CD4-positive, alpha-beta T cell treated with Interleukin-4 for 1 hour (primary cell): ENCODE measurements at places on chromosomes 11 and 22.

GRCh38 chr22:19705181-19705934, 8.9 kb upstream of the SEPTIN5 start:
- DNase-seq: no peak

- DNase-seq: no peak
Observed at GRCh38 chr11:32162351-32162750, 71.5 kb downstream of the RCN1 start.

GRCh38 chr11:128731041-128731663, 37.3 kb downstream of the FLI1 start:
- peak; percentile 35 for DNase-seq

GRCh38 chr11:23885801-23886200, 611.1 kb upstream of the LUZP2 start:
- no peak for DNase-seq

- peak; percentile 49 for DNase-seq
Observed at GRCh38 chr22:20550851-20551744, 43.7 kb downstream of the MED15 start.

GRCh38 chr11:66267039-66267378, 1.4 kb upstream of the RAB1B start:
- DNase-seq: no peak

GRCh38 chr22:43391306-43391705, 20.5 kb upstream of the MPPED1 start:
- DNase-seq: no peak

- DNase-seq: no peak
Observed at GRCh38 chr11:69774354-69775162, 583 bp downstream of the FGF4 start.

DNA sequence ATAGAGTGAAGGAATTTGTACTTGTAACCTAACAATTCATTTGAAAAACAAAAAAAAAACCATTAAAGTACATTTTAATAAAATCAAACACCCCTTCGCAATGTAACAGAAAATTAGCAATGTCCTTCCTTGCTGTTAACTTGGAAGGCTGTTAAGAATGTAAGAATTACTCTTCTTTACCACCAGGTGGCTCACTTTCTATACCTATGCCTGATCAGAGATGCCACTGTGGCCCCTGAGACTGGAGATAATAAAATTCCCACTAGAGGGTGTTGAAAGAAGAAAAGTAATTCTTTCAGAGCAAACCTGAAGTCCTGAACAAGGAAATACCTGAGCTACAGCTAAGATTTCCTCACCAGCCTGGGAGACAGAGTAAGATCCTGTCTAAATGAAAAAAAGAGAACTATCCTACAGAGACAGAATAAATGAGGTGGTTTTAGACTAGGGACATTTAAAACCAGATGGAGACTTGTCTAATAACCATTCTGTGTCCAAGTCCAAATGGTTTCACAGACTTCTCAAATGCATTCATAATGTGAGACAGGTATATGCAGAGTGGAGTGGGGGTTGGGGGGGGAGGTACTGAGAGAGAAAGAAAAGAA, 1089.3 kb downstream of the FAM181B start:
- DNase-seq: no peak

GRCh38 chr11:9219115-9219514, 46.0 kb downstream of the DENND5A start:
- no peak for DNase-seq

DNA sequence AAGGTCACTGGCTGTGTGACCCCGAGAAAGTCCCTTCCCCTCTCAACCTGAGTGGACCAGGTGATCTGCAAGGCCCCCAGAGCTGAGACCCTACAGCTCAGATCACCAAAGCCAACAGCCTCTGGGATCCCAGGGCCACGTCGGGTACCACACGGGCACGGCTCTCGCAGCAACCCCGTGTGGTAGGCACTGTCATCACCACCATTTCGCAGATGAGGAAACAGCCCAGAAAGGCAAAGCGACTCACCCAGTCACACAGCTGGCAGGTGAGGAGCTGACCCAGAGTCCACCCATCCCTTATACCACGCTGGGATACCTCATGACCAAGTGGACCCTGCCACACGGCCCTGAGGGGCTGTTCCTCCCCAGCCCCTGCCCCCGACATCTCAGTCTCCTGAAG, 2.8 kb downstream of the ATP5MGL start:
- no peak for DNase-seq

- no peak for DNase-seq
Observed at GRCh38 chr11:91967691-91968045, 256.9 kb upstream of the FAT3 start.

DNA sequence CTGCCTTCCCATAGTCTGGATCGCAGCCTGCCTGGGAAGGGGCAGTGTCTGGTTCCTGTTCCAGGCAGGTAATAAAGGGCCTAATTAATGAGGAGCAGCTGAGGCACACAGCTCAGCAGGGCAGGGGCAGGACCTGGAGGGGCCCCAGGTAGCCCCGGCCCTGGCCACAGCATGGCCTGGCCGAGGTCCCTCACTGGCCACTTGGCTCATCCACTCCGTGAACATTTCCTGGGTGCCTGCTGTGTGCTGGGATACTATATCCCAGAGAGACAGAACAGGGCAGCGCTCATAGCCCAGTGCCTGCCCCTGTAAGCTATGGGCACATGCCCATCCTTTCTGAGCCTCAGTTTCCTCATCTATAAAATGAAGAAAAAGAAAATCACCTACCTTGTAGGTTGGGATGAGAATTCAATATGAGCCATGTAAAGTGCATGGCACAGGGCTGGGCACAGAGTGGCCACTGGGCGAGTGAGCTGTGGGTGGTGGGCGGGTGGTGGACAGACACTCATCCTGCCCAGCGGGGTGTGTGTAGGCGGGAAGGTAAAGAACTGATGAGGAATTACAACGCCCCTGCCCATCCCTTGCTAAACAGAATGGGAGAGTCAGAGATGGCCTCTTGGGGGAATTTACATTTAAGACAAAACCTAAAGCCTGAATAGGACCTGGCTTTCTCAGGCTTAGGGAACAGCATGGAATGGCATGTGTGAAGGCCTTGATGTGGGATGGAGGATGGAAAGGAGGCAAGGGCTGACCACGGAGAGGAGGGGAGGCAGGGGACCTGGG, 9.2 kb downstream of the MYRF start:
- no peak for DNase-seq

DNA sequence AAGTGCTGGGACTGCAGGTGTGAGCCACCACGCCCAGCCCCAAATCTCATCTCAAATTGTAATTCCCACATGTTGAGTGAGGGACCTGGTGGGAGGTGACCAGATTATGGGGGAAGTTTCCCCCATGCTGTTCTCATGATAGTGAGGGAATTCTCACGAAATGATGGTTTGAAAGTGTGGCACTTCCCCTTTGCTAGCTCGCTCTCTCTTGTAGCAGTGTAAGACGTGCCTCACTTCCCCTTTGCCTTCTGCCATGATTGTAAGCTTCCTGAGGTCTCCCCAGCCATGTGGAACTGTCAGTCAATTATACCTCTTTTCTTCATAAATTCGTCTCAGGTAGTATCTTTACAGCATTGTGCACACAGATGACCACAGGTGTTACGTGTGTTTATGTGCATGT, 357.8 kb downstream of the CADM1 start:
- DNase-seq: no peak

DNA sequence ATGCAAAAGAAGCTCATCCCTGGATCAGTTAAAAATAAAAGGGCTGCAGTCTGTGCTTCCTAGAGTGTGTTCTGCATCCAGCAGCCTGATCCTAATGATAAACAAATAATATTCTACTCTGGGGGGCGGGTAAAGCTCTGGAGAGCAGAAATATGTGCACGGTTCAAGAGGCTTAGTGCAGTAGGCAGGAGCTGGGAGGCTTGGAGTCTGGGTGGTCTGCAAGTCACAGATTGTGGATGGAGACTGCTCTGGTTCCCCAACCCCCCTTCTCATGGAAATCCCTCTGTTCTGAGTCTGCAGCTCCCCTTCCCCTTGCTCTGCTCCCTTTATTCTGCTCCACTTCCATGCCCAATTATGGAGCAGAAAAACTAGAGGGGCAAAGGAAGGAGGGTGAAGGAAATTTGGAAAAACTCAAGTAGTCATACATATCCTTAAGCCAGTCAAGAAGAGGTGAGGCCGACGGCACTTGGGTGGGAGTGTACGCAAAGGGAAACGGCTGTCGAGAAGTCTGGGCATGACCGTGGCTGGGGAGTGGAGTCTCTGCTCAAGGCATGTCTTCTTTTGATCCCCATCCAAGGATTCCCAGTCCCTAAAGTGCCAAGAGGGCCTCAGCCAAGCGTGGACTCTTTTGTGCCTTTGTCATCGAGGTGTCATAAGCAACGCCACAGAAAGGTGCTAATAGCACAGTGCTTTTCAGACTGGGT, 16.3 kb upstream of the CLMP start:
- DNase-seq: no peak

- peak; percentile 20 for DNase-seq
Observed at GRCh38 chr11:112321501-112322172, 61.0 kb upstream of the PLET1 start.

DNA sequence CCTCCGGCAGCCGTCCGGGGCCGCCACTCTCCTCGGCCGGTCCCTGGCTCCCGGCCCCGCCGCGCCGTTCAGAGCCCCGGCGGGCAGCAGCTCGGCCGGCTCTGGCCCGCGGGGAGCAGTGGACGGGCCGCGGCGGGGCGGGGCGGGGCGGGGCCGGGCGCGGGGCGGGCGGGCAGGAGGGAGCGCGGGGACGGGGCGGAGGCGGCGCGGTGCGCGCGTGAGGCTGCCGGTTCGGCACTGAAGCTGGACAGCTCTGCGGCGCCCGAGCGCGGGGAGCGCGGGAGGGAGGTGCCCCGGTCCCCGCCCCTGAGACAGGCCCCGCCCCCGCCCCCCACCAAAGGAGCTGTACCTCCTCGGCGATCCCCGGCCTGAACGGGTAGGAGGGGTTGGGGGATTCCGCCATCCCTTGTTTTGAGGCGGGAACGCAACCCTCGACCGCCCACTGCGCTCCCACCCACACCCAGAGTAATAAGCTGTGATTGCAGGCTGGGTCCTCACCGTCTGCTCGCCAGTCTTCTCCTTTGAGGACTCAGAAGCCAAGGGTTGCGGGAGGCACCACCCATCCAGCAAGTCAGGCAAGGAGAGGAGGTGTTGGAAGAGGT, at the start of gene DRD2:
TSS of gene DRD2 (minus strand) at position 239 of the 602 bp plus-strand sequence. CDS start 50,747 bp downstream, outside the sequence.
- no peak for DNase-seq

GRCh38 chr22:29972121-29972520, 89.1 kb downstream of the MTMR3 start:
- no peak for DNase-seq

DNA sequence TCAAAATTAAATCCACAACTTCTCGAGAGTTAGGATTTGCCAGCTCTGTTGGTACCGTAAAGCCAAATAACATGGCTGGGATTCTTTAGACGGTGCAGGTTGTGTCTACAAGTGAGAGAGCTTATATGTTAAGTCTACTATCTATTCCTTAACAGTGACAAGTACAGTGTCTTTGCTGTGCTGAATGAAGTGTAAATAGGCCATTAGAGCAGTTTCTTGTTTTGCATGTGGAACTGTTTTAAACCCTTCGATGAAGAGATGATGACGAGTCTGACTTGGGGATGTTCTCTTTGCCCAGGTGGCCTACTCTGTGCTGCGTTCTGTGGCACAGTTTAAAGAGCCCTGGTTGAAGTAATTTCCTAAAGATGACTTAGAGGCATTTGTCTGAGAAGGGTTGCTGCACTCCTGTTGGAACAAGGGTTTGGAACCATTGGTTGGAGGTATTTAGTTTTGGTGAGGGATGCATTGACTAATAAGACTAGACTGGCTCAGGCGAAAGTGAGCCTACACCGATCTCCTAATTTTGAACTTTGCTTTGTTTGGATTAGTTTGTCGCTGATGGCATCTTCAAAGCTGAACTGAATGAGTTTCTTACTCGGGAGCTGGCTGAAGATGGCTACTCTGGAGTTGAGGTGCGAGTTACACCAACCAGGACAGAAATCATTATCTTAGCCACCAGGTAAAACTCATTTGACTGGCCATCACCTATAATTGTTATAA, 988 bp downstream of the RPS3 start:
- no peak for DNase-seq

GRCh38 chr11:106828976-106829375, 189.3 kb downstream of the GUCY1A2 start:
- no peak for DNase-seq

DNA sequence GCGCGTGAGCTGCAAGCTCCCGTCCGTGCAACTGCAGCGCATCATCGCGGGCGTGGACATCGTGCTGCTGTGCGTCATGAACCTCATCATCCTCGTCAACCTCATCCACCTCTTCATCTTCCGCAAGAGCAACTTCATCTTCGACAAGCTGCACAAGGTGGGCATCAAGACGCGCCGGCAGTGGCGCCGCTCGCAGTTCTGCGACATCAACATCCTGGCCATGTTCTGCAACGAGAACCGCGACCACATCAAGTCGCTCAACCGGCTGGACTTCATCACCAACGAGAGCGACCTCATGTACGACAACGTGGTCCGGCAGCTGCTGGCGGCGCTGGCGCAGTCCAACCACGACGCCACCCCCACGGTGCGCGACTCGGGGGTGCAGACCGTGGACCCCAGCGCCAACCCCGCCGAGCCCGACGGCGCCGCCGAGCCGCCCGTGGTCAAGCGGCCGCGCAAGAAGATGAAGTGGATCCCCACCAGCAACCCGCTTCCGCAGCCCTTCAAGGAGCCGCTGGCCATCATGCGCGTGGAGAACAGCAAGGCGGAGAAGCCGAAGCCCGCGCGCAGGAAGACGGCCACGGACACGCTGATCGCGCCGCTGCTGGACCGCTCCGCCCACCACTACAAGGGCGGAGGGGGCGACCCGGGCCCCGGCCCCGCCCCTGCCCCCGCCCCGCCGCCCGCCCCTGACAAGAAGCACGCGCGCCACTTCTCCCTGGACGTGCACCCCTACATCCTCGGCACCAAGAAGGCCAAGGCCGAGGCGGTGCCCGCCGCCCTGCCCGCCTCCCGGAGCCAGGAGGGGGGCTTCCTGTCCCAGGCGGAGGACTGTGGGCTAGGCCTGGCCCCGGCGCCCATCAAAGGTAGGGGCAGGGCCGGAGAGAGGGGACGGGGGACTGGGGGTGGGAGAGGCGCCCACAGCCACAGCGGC, 7.3 kb downstream of the PANX2 start:
- DNase-seq: no peak

DNA sequence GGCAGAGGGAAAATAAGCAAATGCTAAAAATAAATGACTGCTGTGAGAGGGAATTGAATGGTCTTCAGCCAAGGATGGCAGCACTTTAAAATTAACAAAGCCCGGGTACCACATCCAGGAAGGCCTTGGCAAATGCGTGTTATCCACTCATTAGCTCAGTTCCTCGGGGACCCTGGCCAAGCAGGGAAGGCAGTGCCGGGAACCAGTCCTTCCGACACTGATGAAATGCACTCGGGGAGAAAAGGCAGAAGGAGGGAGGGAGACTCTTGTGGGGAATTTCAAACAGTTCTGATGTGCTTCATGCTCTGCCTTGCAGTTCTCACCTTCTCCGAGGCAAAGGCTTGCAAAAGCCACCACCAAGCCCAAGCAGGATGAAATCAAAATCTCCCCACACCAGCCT, 38.3 kb downstream of the CLPB start:
- no peak for DNase-seq
